Activated T-cell treated with anti-CD3 and anti-CD28 coated beads for 1 hour (primary cell): ENCODE measurements at places on chromosomes 3 and 15.

GRCh38 chr15:76151599-76151974 lies 91.8 kb downstream of the TMEM266 start:
- DNase-seq, result no peak

- DNase-seq, result no peak
These were observed 372.7 kb downstream of the EDEM1 start for GRCh38 chr3:5560199-5560598.

DNA sequence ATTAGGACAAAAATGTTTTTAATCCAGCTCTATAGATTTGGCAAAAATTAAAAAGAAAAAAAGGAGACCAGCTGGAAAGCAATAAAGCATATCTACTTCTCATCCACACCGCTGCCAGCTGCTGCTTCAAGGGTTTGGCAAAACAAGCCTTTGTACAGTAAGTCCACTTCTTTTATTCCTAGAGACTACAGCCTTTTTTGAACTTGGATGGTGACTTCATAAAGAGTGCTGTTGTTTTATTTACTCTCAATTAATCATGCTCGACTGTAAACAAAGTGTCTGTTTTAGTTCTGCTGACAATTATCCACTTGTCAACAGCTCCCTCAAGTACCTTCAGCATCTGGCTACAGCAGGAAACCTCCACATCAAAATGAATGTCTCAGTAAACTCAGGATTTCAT lies 12.3 kb upstream of the FOXB1 start:
- no peak for DNase-seq

DNA sequence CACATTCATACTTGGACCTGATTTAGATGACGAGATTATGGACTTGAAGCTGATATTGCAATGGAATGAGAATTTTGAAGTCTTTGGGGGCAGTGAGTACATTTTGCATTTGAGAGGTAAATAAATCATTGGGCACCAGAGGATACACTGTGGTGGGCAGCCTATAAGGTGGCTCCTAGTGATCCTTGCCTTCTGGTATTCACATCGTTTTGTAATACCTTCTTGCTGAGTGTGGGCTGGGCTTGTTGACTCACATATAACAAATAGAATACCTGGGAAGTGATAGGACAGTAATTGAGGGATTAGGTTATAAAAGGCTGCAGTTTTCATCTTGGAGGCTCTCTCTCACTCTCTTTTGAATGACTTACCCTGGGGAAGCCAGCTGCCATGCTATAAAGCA lies 605.5 kb upstream of the KCNMB2 start:
- DNase-seq, result no peak

GRCh38 chr3:100088735-100089368 lies 25.4 kb downstream of the FILIP1L start:
- DNase-seq, result no peak

DNA sequence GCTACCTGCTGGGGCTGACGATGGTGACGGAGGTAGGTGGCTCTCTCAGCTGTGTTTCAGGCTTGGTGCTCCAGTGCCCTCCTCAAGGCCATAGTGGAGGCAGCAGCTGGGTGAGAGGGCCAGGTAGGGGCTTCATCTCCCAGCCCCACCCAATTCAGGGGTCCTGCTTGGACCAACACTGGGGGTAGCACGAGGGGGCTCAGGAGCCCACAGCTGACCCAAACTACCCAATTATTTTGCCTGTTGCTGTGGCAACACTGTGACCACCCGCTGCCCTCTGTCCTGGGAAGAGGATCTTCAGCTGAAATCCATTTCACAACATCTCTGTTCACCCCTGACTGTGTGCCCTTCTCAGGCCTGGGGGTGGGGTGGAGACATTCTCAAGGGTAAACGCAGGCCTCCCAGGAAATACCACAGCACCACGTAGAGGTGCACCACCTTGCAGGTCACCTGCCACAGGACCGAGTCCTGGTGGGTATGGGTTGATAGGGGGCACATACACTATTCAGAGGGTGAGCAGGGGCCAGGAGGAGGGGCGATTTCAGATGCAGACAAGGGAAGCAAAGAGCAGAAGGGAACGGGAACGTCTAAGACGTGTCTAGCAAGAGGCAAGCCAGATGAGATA lies 62.7 kb downstream of the GRIP2 start:
- no peak for DNase-seq
